H1 (cell line): ENCODE measurements at places on chromosomes 3 and 15. TPM values are rescaled to one million over a fixed set of nuclear protein-coding genes. Genes with fewer than 3 reads are reported as not detected.

DNA sequence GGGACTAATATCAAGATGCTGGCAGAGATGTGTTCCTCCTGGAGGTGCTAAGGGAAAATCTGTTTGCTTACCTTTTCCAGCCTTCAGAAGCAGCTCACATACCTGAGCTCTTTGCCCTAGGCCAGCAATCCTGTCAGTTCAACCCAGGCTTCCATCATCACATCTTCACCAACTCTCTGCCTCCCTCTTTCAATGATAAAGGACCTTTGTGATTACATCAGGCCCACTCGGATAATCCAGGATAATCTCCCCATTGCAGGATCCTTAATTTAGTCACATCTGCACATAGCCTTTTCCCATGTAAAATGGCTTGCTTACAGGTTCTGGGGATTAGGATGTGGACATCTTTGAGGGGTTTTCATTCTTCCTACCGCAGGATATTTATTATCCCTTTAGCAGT lies 58.3 kb downstream of the NSUN3 start:
- H3K36me3 ChIP-seq, result no peaks in the 10 kb centered on the region; the same call in 1 of the 2 replicates
- no peak for DNase-seq
- no peak overlapping the region for H3K4me3 ChIP-seq
- no peaks in the 10 kb centered on the region for H3K27me3 ChIP-seq
- no peak overlapping the region for H3K27ac ChIP-seq

The DGKG gene
- 0.13 and 0.48 TPM in 2 replicates for polyA plus RNA-seq

DNA sequence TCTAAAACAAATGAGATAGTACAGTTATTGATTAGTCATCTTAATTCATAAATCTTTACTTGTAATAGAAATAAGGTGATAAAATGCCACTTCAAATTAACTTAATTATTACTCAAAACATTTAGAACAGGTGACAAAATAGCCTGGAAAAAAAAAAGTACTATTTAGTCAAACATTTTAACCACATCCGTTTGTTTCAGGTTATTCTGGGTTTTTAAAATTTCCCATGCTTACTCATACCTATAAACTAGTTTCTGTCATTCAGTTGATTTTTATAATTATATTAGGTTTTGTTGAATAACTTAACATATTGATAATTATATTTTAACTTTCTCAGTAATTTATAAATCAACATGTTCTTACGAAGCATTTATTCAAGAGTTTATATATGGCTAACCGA lies 483.0 kb downstream of the ROBO1 start:
- no peaks in the 10 kb centered on the region for H3K4me1 ChIP-seq
- no peak overlapping the region for H3K4me3 ChIP-seq
- DNase-seq, result no peak

DNA sequence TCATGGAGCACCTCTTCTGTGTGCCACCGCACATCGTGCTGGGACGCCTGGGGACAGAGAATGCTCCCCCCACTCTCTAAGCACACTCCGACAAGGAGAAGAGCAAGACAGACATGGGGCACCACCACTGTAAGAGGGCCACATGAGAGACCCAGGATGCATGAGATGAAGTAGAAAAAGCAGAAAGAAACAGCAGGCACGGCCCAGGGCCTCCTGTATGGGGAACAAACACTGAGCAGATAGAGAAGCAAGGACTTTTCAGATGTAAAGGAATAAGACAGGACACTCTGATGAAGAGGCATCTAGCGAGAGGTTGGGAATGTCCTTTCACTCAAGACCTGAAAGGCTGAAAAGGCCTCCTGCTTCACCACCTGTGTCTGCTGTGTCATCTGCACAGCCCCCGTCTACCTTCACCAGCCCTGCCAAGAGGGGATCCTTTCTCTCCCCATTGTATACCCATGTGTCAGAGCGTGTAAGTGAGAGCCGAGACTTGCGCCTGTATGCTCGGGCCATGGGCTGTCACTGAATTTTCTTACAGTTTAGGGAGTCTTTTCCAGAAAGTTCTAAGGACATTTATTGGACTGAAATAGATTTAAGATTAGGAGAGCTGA lies 125.6 kb downstream of the LRRK1 start:
- no peaks in the 10 kb centered on the region for H3K27me3 ChIP-seq
- no peak overlapping the region for H3K27ac ChIP-seq
- no peaks in the 10 kb centered on the region for H3K36me3 ChIP-seq
- H3K4me1 ChIP-seq, result no peaks in the 10 kb centered on the region

DNA sequence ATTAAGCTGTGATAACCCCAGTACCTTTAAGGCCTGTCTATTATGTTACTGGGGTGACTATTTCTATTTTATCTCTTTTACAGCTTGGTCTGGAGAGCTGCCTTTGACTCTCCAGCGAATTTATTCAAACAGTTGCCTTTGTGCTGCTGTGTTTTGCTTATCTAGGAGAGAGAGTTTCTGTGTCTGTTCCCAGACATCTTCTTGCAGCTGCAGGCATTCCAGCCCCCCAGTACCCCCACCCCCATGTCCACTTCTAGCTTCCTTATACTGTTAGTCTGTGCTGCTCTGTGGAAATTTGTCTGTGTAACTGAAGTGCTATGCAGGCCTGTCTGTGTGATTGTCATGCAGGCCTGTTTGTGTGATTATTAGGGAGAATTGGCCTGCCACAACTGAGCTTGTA lies 713.7 kb upstream of the SEMA6D start:
- H3K36me3 ChIP-seq, result no peaks in the 10 kb centered on the region
- no peak overlapping the region for H3K27ac ChIP-seq
- no peaks in the 10 kb centered on the region for H3K27me3 ChIP-seq
- H3K4me1 ChIP-seq, result no peaks in the 10 kb centered on the region

DNA sequence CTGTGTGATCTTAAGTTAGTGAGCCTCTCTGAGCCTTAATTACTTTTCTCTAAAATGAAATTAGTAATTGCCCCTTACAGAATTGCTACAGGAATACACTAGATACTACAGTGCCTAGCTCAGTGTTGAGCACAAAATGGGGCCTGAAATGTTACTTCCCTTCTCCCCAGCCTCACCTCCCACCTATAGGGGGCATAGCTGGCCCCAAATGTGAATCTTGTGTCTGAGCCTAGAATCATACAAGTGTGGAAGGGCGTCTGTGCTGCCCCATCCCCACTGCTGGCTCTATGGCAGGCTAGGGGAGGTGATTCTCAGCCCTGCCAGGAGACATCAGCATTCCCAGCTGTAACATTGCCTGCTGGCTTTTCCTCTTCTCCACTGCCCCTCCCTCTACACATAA lies 42.7 kb downstream of the IFT122 start:
- H3K36me3 ChIP-seq, result peaks cover 9% of the 10 kb centered on the region; the same call in 1 of the 2 replicates
- no peaks in the 10 kb centered on the region for H3K27me3 ChIP-seq
- no peak for DNase-seq
- H3K4me3 ChIP-seq, result no peak overlapping the region

DNA sequence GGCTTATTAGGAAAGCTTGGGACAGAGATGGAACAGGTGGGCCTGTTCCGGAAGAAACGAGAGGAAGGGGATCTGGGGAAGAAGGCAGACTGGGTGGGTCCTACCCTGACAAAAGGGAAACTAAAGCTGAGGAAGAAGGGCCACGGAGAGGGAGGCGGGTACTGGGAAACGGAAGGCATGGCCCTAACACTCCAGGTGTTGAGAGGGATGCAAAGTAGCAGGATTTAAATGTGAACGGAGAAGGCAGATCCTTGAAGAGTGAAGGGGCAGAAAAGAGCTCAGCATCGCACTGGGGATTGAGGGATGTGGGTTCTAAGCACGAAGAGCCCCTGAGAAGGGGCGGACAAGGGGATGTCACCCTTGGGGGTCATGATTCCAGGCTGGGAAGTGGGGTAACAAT lies 735 bp downstream of the STIMATE start:
- no peaks in the 10 kb centered on the region for H3K4me1 ChIP-seq
- H3K4me3 ChIP-seq, result peak overlapping the region; percentile 76
- no peak overlapping the region for H3K27ac ChIP-seq
- no peaks in the 10 kb centered on the region for H3K36me3 ChIP-seq

DNA sequence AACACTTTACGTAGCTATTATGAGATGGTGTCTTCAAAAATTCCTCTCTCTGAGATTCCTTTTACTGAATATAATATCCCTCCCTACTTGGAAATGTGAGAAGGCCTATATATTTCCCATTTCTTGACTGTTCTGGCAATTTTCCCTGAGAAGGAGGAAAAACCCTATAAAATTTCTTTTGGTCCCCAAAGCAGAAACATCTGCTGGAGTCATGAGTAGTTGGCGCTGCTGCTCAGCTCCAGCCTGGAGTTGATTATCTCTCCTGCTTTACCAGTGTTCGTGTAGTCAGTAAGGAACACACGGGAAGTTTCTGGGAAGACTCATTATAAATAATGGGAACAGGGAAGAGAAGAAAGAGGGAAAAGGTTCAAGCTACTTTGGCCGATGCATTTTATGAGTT lies 680.1 kb downstream of the EPHA3 start:
- H3K36me3 ChIP-seq, result no peaks in the 10 kb centered on the region
- no peaks in the 10 kb centered on the region for H3K4me1 ChIP-seq
- DNase-seq, result no peak
- H3K27me3 ChIP-seq, result no peaks in the 10 kb centered on the region
- H3K4me3 ChIP-seq, result no peak overlapping the region

DNA sequence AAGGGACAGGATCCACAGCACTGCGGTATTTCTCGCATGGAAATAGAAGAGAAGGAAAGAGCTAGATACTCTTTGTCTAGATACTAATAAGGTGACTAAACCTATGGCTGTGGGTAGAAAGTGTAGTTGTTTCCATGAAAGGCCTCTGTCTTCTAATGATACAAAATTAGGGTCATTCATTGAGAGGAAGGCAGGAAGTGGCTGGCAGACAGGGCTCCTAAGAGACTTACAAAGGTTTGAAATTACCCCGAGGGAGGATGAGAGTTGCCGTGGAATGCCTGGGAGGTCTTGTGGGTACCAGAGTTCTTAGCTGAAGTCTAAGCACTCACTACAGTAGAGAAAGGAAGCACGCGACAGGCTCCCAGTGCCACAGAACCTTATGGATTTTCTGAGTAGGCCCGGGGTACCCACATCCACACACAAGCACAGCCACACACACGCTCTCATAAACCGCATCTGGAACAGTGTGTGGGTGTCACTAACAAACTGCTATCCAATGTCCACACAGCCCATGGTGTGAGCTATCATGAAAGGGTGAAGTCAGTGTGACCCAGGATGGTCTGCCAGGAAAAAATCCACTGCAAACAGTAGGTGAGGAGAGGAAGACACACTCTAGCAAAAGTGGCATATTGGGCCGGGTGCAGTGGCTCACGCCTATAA lies 221.4 kb downstream of the FAM43A start:
- H3K4me3 ChIP-seq, result no peak overlapping the region
- H3K4me1 ChIP-seq, result no peaks in the 10 kb centered on the region
- no peak overlapping the region for H3K27ac ChIP-seq

DNA sequence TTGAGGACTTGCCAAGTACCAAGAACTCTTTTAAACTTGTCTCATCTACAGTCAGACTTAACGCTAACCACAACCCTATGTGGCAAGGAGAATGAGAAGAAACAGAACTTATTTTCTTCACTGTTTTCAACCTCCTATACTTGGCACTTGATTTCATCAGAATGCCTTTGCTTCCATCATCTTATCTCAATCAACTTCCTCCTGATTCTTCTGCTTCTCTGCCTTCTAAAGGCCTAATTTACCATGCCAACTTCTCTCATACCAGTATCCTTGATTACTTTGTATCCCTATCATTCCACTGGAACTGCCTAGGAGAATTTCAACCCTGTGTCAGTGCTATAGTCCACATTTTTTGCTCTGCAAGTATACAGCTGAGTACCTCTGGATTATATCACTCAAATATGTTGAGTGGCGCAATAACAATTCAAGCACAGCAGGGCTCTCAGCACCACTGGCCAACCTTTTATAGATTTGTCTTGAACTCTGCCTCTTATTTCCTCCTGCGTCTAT lies 413.6 kb downstream of the ROBO1 start:
- H3K4me3 ChIP-seq, result no peak overlapping the region
- no peaks in the 10 kb centered on the region for H3K4me1 ChIP-seq
- no peaks in the 10 kb centered on the region for H3K27me3 ChIP-seq
- no peak for DNase-seq
- H3K36me3 ChIP-seq, result no peaks in the 10 kb centered on the region

DNA sequence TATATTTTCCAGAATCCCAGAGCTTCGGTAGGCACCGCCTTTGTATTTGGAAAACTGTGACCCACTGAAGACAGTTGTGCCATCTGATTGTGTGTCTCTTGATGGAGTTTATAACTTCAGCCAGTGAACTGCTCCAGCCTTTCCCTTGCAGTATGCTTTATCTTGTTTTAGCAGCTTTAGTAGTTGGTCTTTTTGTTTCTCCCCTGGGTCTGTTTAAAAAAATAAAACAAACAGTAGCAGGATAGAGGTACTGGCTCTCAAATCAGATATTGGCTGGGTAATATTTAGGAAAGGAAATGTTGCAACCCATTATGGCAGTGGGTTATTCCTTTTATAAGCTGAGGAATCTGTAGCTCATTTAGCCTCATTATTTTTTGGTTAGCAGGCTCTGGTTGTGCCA lies 151.5 kb upstream of the BFSP2 start:
- H3K27me3 ChIP-seq, result no peaks in the 10 kb centered on the region
- no peaks in the 10 kb centered on the region for H3K4me1 ChIP-seq
- H3K36me3 ChIP-seq, result no peaks in the 10 kb centered on the region
- no peak overlapping the region for H3K27ac ChIP-seq

The PLA2G4E gene
- polyA plus RNA-seq, result 0.03 TPM in 2 replicates

DNA sequence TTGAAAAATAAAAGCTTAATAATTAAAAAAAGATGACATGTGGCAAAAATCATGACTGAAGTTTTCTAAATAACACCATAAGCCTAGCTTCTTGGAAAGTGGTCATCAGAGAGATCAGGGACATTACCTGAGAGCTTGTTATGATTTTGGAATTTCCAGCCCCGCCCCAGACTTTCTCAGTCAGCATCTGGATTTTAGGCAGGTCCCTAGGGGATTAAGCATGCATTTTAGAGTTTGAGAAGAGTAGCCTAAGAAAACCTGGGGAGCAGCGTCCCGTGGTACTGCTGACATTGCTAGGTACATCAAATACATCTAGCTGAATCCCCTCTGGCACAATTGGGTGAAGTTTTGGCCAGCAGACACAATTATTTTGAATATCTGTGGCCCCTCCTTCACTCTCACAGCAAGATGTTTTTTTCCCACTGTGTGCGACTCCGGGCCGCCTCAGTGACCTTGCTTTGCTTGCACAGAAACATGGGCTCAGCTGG lies 58.7 kb upstream of the MEF2A start:
- H3K27me3 ChIP-seq, result no peaks in the 10 kb centered on the region
- no peak overlapping the region for H3K4me3 ChIP-seq
- H3K36me3 ChIP-seq, result no peaks in the 10 kb centered on the region; the same call in 1 of the 2 replicates
- no peaks in the 10 kb centered on the region for H3K4me1 ChIP-seq
- no peak overlapping the region for H3K27ac ChIP-seq

DNA sequence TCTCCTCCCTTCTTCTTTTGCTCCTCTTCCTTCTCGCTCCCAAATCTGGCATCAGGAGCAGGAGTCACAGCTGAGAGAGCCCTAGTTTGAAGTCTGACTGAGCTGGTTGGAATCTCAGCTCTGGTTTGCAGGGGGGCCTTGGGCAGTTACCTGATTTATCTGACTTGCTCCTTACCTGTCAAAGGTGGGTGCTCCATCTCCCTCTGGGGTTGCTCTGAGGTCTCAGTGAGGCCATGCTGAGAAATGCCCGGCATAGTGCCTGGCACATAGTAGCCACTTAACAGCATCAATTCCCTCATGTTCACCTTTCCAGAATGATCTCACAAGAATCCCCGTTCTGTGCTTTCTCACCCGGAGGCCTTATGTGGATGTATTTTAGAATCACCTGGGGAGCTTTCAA lies 121.2 kb upstream of the CTDSPL start:
- no peak for DNase-seq
- H3K4me1 ChIP-seq, result no peaks in the 10 kb centered on the region
- no peaks in the 10 kb centered on the region for H3K27me3 ChIP-seq
- no peaks in the 10 kb centered on the region for H3K36me3 ChIP-seq
- H3K27ac ChIP-seq, result no peak overlapping the region
- no peak overlapping the region for H3K4me3 ChIP-seq
